ENCODE measurements at places on chromosomes 16 and 17. TPM values are rescaled to one million over a fixed set of nuclear protein-coding genes. Genes with fewer than 3 reads are reported as not detected.

GRCh38 chr16:78664811-78665772, 565.6 kb downstream of the WWOX start:
- DNase-seq, result no peak

- no peak for DNase-seq
These were observed 68.4 kb downstream of the ABCC1 start for GRCh38 chr16:16017812-16018211.

GRCh38 chr16:946048-946395, 24.8 kb downstream of the LMF1 start:
- DNase-seq, result peak; percentile 51

DNA sequence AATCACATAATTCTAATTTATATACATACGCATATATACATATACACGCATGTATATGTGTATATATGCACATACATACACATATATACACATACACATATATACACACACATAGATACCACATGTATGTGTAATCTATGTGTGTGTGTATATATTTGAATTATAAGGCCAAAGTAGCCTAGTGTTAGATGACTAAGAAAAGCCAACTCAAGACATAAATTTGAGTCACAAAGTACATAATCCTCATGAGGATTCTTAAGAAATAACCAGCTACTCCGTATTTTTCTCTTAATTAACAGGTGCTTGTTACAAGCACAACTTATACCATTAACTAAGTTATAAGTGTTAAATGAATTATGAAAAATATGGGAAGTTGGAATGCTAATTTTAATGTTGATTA, 84.9 kb downstream of the CACNG1 start:
- DNase-seq, result no peak

DNA sequence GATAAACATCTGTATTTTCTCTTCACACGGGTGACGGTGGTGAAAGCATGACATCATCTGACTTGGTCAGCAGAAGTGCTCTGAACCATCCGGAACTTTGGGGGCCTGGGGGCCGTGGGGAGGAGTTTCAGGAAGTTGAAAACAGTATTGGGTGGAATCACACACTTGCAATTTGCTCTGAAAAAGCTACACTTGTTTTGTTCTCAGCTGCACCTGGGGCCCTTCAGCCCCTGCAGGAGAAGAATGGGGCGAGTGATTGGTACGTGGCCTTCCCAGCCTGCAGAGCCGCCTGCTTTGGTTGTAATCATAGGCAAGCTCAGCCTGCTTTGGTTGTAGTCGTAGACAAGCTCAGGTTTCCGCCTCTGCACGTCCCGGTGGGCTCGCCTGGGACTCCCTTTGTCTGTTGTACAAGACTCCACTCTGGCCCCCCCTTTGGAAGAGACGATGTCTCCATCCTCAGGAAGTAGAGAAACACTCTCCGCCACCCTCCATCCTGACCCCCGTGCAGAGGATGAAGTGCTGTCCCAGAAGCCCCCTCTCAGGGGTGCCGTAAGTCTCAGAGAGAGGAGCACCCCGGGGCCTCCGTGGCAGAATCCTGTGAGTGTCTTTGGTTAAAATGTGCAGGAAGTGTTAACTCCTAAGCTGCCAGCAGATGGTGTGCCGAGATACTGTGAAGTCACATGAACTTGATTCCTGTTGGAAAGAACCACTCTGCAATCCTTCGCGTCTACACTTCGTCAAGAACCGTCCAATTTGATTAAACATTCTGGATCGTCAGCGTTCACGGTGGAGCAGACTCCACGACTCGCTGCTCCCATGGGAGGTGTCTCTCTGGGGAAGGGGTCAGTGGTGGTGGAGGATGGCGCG, 5.4 kb downstream of the BANP start:
- peak; percentile 88 for DNase-seq

- no peak for DNase-seq
These were observed 1.6 kb upstream of the WFIKKN2 start for GRCh38 chr17:50833510-50834428.

DNA sequence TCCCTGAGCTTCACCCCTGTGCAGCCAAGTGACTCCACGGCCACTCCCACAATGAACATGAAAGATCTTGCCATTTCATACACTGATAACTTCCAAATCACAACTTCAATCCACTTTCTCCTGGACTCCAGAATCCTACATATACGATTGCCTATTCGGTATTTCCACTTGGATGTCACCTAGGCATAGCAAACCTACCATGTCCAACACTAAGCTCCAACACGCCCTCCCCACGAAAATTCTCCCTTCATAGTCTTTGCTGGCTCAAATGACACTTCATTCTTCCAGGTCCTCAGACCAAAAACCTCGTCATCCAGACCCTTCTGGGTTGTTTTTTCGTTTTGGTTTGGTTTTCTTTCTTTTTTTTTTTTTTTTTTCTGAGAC, 1.9 kb downstream of the GLTPD2 start:
- DNase-seq, result no peak

DNA sequence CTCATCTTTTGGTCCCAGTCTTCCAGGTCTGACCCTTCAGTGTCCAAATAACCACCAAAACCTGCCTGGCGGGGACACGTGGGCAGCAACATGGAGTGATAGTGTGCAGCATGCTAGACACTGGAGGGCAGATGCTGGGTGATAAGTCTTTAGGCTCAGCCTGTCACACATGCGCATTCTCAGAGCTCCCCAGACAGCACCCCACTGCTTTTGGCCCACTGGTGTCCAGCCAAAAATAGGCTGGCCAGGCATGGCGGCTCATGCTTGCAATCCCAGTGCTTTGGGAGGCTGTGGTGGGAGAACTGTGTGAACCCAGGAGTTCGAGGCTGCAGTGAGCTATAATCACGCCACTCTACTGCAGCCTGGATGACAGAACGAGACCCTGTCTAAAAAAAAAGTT, 12.3 kb downstream of the GINS2 start:
- peak; percentile 8 for DNase-seq

KRT20 gene
- not detected for total RNA-seq

GGNBP2 gene
- 86.9 TPM for total RNA-seq

Measured in spleen (tissue), 13 donors.